ENCODE measurements at places on chromosomes 13 and 19.

GRCh38 chr13:100515410-100515800, 73.2 kb downstream of the GGACT start:
- no peak for DNase-seq

DNA sequence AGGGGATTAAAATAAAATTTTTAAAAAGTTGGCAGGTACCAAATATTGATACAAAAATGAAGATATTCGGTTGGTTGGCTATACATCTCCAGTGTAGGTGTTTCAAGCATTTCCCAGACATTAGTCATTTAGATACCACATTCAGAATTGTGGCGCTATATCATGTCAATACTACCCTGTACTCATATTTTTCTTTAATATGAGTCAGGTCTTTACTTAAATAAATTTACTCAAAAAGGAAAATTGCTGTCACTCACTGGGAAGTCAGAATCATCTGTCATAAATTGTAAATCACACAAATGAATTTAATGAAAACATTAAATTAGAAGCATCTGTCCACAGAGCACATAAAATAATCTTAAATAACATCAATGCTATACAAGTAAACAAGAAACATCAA, 134.2 kb downstream of the TSHZ3 start:
- DNase-seq = no peak

- DNase-seq = no peak
These were observed 13.3 kb upstream of the CACNG6 start for GRCh38 chr19:53977991-53978731.

- no peak for DNase-seq
These were observed at the start of gene LYPD3 for GRCh38 chr19:43465468-43466120. TSS of gene LYPD3 (minus strand) at chr19:43465608. CDS start at chr19:43465571, 37 bp downstream.

DNA sequence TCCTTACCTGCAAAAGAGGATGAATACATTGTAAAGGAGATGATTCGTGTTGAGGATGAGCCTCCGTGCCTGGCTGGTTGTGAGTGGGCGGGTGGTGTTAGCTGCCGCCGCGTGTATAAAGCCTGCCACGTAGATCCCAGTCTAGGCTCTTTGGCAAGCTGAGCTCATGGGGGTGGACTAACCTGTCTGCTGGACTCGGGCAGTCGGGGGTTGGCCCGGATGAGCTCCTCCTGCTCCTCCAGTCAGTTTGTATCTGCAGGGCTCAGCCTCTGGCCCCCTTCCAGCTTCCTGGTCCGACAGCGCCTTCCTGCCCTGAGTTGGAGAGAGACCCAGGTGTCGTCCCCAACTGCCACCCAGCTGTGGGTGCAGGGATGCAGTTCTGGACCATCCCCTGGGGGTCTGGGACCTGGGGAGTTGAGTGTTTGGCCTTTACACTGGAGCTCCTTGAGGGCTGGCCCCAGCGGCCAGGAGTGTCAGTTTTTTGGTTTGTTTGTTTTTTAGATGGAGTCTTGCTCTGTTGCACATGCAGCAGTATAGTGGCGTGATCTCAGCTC, 20.9 kb downstream of the TECR start:
- no peak for DNase-seq

DNA sequence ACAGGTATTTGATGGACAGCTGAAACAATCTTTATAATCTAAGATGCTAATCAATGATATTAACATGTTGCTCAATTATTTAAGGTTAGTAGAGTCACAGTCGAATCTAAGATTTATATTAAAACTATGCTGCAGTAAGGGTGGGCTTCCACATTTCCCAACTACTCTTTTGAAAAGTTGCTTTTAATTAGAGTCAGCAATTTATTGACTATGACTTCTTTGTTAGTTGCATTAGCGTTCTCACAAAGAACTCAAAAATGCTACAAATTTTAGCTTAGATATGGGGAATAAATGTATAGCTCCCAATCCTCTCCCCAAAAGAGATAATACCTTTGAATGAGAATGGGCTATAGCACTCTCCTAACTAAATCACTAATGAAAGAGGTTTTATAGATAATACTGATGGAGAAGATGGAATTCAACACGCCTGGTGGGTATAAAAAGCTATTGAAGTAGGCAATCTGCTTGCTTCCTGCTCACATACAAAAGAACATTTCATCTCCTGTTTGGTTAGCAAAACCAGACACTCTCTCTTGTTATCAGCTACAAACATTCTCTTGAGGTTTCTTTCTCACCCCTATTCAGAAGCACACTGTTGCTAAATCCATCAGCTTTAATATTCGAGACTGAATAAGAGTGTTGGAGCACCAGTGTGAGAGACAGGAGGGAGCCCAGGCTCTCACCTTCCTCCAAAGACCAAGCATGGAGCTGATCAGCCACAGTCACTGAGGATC, 2.4 kb upstream of the FLT1 start:
- no peak for DNase-seq

DNA sequence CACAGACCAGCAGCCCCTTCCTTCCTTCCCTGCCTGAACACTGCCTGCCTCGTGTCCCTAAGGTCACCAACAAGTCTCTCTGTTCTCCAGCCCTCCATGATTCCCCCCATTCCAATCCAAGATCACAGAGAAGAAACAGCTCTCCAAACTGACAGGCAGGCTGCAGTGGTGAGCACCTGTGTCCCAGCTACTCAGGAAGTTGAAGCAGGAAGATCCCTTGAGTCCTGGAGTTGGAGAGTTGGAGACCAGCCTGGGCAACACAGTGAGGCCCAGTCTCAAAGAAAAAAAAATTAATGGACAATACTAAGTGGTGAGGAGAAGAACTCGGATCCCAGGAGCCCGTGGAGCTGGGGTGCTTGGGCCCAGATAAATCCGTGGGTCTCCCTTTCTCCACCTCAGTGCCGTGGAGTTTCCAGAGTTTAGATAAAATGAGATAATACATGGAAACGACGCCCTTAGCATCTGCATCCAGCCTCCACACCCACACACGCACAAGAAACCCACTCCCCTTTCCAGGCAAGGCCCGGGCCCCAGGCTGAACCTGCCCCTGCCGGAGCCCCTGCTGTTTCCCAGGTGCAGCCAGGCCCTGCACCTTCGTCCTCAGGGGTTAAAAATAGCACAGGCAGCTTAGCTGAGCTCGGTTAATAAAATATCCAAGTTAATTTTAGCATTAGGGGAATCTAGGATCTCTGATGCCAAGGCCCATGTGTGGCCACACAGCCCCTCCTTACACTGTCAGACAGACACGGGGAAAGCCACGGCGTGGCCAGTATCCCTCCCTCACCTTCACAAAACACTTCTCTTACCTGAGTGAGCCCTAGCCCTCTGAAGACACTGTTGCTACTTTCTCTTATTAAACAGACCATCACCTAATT, 4.7 kb downstream of the RASA3 start:
- DNase-seq = no peak

GRCh38 chr13:33112766-33113165, 96.5 kb downstream of the KL start:
- DNase-seq = no peak
